ENCODE measurements at places on chromosomes 4 and X.

- peak; percentile 31 for DNase-seq
Observed at GRCh38 chr4:118836301-118837120, 585 bp upstream of the SEC24D start.

GRCh38 chr4:168908851-168909273, 101.2 kb downstream of the CBR4 start:
- no peak for DNase-seq

DNA sequence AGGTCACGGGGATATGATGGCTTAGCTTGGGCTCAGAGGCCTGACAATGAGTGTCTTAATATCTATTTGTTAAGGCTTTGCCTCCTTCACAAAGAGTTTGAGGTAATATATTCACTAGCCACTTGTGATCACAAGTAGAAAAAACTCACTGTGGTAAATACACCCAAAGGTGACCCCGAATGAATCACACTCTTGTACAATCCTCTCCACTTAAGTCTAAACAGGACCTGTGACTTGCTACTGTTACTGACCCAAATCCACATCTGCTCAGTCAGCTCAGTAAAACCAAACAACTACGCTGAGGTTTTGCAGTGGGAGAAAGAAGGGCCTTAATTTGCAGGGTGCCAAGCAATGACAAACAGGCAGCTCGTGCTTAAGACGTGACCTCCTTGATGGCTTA, 223.8 kb upstream of the MAGEC2 start:
- DNase-seq, result no peak

DNA sequence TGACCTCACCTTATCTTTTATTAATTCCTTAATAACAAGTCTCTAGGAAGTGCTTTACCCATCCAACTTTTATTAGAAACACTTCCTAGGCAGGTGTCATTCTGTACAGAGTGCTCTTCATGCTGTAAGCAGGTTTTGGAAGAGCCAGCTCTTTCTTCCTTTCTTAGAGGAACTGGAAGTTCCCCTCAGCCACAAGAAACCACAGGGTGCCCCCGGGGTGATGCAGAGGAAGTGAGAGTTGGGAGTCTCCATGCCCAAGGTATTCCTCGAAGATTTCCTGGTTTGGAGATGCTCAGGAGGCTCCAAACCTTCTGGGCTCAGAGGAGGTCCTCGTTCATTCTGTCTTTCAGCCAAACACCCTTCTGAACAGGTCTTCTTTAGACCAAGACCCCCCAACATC, 83.8 kb downstream of the EGF start:
- DNase-seq, result no peak

- DNase-seq, result no peak
Observed at GRCh38 chr4:182717788-182718583, 199.2 kb downstream of the DCTD start.

GRCh38 chr4:4603592-4603991, 61.7 kb upstream of the STX18 start:
- DNase-seq, result no peak

DNA sequence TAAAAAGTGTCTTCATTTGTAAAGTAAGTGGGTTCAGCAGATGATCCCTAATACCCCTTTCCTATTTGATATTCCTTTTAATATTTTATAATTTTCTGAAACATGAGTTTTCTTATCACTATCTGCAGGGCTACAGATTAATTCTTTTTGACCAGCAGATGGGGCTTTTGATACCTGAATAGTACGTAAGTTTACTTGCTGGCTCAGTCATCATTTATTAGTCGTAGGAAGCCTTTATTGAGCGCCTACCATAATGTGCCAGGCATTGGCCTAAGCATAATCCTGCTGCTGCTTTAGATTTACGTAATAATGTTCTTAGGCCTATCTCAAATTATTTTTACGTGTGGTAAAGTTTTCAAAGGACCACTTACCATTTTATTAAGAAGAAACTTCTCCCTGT, 33.1 kb downstream of the OSTC start:
- no peak for DNase-seq

DNA sequence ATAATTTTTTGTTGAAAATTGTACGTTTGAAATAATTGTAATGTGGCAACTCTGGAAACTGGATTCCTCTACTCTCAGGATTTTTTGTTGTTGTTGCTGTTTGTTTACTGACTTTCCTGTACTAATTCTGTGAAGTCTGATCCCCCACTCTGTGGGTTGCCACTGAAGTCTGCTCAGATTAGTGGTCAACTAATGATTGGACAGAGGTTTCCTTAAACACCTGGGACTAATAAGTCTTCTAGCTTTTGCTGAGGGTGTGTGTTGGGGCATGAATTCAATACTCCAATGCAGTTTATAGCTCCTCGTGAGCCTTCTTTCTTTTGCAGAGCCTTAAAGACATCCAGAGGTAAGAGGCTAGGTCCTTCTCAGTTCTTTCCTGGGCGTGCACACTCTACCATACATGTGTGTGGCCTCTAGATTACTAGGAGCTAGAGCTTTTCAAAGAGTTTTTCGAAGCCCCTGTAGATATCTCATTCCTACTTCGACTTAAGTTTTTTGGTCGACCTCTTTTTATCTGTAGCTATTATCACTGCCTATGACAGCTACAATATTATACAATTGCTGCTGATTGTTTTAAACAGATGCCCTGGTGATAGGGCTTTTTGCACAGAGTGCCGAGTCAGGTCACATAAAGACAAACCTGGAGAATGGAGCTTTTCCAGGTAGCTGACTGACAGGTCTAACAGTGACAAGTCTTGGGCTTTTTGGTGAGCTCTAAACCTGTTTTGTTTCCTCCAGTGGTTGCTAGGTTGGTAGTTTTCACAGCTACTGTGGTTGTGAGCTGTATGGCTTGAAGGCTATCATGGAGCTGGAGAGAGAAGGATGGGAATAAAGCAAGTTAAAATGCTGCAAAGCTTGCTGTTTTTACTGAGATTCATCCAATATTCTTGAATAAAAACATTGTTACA, 34.0 kb downstream of the BMP2K start:
- DNase-seq, result no peak

- DNase-seq, result no peak
Observed at GRCh38 chr4:139253713-139254112, 26.3 kb downstream of the MGARP start.

DNA sequence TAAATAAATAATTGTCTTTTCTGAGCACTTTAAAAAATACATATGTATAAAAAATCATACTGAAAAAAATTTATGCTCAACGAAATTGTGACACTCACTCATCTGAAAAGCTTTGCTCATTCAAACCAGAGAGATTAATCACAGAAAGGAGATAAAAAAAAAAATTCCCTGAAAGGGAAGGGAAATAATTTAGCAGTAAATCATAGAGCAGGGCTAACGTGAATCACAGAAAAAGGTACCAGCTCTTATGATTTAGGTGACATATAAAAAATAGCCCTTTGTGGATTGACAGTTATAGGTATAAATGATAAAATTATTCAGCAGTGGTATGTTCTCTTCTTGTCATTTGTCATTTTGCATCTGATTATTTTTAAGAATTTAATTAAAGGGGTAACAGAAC, 552.7 kb upstream of the TENM3 start:
- DNase-seq, result no peak

DNA sequence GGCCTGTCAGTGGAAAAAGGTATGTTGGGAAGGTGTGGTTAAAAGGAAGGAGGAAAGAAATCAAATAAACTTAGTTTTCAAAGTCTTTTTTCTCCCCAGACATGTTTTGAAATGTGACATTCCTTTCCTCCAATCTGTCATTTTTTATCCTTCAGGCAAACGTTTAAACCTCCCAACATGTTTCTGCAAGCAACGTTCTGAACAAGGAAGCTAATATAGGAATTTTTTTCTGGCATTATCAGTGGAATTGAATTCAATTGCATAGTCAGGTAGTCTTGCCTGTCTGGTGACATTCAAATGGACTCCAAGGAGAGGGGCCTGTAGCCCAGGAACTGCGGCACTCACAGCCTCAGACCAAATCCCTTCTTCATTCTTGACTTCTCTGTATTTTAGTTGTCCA, 30.0 kb upstream of the RASSF6 start:
- no peak for DNase-seq

GRCh38 chrX:31251336-31251735, 179.5 kb upstream of the FTHL17 start:
- DNase-seq, result no peak

GRCh38 chrX:94204524-94204923, 530.5 kb downstream of the FAM133A start:
- no peak for DNase-seq

DNA sequence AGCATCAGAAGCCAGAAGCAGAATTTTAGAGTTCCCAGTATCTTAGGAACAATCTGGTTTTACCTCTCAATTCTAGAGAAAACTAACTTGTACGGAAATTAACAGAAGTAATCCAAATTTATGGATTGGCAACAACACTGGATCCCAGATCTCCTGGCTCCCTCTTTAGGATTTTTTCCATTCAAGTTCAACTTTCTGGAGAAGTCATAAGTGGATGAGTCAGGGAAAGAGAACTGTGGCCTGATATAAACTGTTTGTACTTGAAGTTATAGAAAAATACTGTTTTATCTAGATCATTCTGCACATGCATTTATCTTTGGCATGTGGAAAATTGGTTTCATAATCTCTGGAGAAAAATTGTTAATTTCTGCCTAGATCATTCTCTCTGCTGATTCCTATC, 380.4 kb downstream of the PCDH7 start:
- DNase-seq, result no peak

- DNase-seq, result no peak
Observed at GRCh38 chr4:10734697-10735096, 50.1 kb upstream of the CLNK start.

- DNase-seq, result no peak
Observed at GRCh38 chrX:37371578-37371991, 22.4 kb downstream of the PRRG1 start.

DNA sequence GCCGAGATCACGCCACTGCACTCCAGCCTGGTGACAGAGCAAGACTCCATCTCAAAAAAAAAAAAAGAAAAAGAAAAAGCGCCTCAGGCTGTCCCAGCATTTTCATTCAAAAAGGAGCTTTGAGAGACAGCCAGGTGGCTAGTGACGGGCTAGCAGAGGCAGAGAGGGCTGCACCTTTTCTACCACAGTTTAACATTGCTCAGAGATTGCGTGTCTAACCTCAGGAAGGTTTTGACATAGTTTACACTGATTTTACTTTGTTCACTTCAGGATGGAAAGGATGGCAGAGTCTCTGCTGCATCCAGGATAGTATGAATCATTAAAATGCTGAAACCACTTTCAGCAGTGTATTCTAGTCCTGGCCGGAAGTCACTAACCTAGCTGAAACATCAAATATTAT, 28.1 kb downstream of the ZFP42 start:
- no peak for DNase-seq

DNA sequence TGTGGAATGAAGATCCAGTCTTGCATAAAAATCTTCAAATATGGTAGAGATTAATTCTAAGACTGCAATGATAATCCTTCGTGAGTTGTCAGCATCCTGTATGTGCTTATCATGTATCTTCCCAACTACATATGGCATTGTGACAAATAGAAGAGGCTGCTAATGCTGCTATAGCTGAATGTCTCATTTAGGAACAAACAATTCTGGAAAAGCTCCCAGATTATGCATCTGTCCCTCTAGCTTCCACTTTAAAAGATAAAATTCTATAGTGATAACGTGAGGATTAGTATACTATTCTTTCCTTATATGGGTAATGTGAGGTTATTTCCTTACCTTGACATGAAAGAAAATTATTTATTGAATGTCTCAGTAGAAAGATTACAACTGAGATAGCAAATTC, 930.9 kb downstream of the DMD start:
- no peak for DNase-seq

DNA sequence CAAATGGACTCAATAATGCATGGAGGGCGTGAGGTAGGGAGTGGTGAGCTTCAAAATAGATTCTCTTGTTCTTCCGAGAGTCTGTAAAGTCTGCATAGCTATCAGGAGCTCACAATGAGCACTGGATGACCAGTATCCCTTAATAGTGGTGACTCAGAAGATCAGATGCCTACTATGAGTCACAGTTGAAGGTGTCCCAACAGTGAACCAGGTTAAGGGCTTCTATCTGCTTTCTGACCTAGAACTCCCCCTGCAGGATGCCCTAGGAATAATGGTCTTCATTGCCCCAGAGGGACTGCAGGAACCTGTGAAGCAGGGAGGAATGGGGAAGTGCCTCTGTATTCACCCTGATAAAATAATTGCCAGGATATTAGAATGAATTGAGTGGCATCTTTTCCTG, 22.1 kb downstream of the DGKK start:
- no peak for DNase-seq

- DNase-seq, result peak; percentile 14
Observed at GRCh38 chrX:41009850-41010846, 75.1 kb upstream of the USP9X start.

GRCh38 chrX:817759-818300, 187.2 kb downstream of the SHOX start:
- no peak for DNase-seq

DNA sequence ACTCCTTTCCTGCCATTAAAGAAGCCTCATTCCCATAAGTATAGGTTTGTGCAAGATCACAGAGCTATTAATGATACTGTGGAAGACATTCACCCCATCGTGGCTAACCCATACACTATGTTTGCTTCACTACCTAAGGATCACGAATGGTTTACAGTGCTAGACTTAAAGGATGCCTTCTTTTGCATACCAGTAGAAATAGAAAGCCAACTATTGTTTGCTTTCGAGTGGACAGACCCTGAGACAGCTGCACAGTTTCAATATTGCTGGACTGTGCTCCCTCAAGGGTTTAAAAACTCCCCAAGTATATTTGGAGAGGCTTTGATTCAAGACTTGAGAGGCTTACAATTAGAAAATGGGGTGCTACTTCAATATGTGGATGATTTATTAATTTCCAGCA, 16.0 kb upstream of the PAPSS1 start:
- no peak for DNase-seq

Data from activated CD4-positive, alpha-beta T cell treated with anti-CD3 and anti-CD28 coated beads, Interleukin-2, amount 50 U/mL, for 4 hours (primary cell).